ENCODE measurements at places on chromosomes 2 and 18.

- no peak for DNase-seq
Observed at GRCh38 chr2:154549869-154550268, 148.6 kb upstream of the KCNJ3 start.

DNA sequence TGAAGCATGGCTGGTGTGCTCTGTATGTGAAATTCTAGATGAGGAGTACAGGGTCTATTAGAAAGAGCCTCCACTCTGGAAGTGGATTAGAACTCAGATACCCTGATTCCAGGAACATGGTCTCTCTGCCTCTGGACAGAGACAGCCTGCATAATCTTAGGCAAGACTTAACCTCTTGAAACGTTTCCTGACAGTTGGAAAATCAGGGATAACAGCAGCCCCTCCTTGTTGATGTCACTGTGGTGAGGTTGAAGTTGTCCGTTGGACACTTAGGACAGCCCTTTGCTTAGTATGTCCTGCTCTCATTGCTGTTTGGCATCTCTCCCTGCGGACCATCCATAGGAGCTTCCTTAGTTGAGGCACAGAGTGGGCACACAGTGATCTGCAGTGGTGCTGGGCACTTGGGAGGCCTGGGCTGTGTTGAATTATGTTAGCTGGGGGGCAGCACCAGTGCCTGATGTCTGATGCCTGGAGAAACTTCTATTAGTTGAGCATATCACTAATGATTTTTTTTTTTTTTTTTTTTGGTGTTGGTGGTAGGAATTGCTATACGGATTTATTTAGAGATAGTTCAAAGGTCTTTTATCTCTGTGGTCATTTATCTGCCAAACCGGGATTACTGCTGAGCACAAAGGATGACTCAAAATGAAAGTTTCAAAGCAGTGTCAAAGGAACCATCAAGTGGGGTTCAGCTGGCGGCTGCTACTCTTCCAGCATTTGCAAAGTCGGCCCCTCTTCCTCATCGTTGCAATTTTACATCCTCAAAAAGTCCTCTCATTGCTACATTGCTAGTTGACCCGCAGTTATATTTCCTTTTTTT, 28.8 kb downstream of the SETBP1 start:
- DNase-seq = no peak

DNA sequence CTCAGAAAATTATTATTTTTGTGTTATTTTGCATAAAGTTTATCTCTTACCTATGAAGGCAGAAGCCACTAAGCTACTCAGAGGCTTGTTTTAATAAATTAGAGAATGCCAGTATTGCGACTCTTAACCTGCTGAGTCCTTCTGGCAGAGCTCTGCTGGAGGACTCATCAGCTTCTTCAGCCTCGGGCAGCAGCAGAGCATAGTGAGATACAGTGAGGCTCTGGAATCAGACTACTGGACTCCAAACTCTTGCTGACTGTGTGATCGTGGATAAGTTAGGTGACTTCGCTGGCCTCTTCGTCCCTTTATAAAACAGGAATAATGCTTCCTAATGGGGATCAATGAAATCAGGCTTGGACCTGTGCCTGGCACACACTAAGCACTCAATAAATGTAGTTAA, 1.7 kb downstream of the PTRHD1 start:
- DNase-seq = no peak

DNA sequence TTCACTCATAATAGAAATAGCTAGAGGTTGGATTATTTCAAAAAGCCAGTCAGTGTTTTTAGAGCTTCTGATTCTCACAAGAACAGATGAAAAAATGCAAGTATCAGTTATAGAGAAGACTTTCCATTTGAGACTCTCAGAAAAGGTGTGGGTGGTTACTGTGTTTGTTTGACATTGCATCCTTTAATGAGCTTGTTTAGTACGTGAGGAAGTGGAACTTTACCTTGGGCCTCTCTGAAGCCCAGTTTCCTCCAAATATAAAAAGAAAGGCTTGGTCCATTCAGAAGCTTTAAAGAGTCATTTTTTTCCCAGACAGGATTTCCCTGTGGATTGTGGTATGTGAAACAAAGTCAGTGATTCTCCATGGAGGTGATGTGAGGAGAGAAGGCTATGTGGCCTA, 89.9 kb upstream of the RANBP2 start:
- DNase-seq = no peak

- DNase-seq = peak; percentile 97
Observed at GRCh38 chr2:102114290-102114721, 28.2 kb upstream of the IL1R1 start.

- DNase-seq = no peak
Observed at GRCh38 chr2:52964916-52965530, 802.6 kb upstream of the CHAC2 start.

GRCh38 chr2:172957734-172958133, 117.9 kb upstream of the MAP3K20 start:
- no peak for DNase-seq

GRCh38 chr2:317501-318424, 29.9 kb upstream of the ALKAL2 start:
- peak; percentile 1 for DNase-seq

GRCh38 chr2:121570036-121570666, 39.5 kb downstream of the RNU4ATAC start:
- no peak for DNase-seq

- peak; percentile 56 for DNase-seq
Observed at GRCh38 chr2:199798831-199799580, 52.0 kb downstream of the FTCDNL1 start.

DNA sequence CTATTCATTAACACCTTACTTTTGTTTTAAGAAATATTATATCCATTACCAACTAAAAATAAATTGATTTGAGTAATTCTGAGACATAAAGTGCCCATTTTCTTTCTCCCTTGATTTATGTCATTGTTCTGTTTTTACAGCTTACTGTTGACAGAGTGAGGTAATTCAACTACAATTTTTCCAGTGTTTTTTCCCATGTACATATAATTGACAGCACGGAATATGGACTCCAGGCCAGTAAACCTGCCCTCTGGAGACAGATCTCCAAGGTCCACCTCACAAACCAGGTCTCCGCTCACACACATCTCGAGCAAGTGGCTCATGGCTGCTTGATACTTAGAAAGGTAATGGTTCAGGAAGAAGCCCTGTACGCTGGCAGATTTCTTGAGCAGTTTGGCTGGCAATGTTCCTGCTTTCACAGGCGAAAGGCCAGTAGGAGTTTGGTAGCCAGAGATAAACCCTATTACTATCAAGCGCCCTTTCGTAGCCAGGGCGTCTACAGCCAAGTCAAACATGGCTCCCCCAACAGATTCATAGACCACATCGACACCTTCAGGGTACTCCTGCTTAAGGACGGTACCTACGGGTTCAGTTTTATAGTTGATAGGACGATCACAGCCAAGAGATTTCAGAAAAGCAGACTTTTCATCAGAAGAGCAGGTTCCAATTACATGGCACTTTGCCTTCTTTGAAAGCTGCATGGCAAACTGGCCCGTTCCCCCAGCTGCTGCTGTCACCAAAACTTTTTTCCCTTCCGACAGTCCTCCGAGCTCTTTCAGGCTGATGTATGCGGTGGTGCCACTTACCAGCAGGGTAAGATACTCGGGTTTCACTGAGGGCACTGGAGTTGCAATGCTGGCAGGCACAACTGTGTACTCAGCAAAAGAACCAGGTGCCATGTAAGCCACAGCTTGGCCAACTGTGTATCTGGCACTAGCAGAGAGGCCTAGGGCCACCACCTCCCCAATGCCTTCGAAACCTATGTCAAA, 7.4 kb downstream of the PTGR3 start:
- no peak for DNase-seq

GRCh38 chr2:223465793-223466192, 136.4 kb downstream of the SCG2 start:
- peak; percentile 75 for DNase-seq

- DNase-seq = no peak
Observed at GRCh38 chr2:240933048-240933965, 27.2 kb downstream of the CROCC2 start.

- DNase-seq = no peak
Observed at GRCh38 chr2:11977766-11978524, 231.5 kb downstream of the LPIN1 start.

DNA sequence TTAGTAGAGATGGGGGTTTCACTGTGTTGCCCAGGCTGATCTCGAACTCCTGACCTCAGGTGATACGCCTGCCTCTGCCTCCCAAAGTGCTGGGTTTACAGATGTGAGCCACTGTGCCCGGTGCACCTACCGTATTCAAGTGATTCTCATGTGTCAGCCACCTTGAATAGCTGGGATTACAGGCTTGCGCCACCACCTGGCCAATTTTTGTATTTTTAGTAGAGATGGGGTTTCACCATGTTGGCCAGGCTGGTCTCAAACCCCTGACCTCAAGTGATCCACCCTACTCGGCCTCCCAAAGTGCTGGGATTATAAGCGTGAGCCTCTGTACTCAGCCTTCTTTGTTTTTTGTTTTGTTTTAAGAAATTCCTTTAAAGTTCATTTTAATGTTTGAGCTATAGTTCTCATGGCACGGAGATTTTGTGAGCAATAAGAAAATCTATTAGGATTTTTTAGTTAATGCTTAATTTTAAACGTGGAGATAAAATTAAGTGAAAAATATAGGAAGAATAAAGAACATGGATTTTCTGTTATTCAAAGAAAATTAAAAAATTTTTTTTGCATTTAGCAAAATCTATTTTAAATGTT, 242.6 kb downstream of the PHLPP1 start:
- no peak for DNase-seq

GRCh38 chr2:149536649-149537048, 50.9 kb downstream of the MMADHC start:
- no peak for DNase-seq

DNA sequence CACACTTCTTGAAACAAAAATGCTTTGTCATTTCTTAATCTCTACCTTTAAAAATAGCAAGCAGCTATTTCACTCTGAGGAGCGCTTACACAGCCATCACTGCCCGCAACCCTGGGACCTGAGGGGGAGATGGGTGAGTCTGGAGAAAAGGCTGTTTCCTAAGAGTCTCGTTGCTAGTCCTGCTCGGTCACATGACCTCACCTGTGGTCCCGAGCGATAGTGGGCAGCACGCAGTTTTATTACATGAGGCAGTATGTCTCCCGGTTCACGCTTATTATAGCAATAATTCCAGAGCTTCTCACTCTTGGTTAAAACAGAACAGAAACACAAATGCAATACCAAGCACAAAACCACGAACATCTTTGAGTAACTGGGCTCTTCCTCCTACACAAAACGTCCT, 105.3 kb downstream of the ZNF516 start:
- no peak for DNase-seq

GRCh38 chr18:79684787-79685186, 5.2 kb downstream of the CTDP1 start:
- DNase-seq = no peak

DNA sequence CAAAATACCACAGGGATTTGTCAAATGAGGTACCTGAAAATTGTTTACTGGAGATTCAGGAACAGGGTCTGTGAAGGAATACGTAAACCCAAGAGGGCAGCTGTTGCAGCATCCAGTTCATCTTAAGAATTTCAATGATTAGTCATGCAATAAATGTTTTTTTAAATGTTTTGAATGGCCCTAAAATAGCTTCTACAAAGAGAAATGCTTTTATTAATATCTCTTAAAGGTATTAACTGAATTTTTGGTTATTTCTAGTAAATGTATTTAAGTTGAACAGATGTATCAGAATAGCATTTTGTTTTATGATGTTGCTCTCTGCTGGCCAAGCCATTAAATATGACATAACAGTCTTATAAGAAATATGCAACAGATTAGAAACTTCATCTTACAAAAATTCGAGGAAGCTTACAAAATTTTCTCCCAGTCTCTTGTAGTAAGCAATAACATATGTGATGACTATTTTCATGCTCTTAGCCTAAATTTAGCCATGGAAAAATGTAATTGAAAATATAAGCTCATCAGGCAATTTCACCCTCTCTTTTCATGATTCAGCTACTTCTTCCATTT, 863.9 kb downstream of the SUCLG1 start:
- DNase-seq = no peak

DNA sequence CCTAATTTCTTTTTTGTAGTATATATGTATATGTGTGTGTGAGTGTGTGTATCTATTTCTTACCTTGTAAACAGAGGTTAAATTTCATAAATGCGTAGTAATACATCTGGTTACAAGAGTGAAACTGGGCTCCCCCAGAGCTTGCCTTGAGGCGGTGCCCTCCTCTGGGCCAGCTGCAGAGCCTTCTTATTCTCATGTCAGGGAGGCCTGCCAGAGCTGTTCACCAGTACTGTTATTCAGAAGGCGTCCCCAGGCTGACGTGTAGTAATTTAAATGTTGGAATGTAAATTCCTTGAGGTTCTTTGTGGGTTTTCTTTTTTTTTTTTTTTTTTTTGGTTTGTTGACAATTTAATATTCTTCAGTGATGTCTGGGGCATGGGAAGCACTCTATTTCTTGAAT, 11.2 kb downstream of the COPS8 start:
- no peak for DNase-seq

DNA sequence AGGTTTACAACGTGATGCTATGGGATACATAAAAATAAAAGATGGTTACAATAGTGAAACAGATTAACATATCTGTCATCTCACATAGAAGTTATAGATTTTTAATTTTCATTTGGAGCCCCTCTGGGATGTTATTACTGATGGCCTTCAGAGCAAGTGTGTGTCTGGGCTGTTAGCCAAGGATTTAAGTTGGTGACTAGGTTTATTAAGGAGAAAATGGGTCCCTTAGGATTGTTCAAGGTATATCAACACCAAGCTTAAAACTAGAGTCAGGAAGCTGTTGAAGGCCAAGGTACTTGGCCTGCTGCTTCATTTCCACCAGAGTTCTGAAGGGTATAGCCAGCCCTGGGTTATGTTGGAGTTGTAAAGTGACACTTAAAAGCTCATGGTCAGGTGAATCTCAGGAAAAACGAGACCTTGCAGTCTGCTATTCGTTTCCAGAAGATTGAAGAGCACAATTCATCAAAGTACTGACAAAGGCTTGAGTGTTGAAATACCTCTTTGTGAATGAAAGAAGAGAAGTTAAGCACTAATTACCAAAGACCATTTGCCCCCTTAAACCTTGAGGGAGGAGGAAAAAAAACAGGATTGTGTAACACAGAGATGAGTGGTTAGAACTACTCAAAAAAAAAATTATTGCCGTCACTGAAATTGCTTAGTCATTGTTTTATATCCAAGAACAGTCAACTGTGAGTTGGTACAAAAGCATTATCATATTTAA, 48.4 kb downstream of the MAP2 start:
- no peak for DNase-seq

DNA sequence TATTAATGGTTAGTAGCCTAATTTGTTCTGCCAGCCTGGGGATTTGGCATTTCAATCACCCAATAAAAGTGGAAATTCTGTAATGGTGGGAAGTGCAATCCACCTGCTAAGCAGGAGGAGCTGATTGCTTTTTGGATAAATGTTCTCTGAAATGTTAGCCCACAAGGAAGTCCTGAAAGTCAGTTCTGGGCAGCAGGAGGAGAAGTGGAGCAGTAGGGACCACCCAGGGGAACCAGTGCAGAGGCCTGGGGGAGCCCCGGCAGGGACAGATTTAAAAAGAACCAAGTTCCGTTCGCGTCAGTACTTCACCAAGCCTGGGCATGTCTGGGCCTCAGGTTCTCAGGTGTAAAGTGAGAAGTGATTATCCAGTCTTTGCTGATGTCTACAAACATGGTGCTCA, 248.5 kb upstream of the RAB6C start:
- no peak for DNase-seq

All from retinal pigment epithelial cell (primary cell).